CD4-positive, alpha-beta T cell (primary cell): ENCODE measurements at places on chromosomes 5 and 9.

DNA sequence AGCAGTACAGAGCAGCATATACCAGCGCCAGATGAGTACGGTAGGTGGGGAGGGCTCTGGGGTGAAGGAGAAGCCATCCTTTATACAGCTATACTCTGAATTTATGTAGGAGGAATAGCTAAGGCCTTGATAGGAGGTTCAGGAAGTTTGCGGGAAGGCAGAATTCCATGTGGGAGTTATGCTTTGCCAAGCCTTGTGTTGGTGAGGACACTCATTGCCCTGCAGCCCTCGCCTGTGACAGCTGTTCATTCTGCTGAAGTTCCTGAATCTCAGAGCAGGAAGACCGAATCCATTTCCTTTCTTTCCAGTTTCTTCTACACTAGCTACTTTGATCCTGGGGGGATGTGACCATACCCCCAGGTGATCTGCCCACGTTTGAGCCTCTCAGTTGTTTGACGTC, 7.7 kb downstream of the MFAP3 start:
- DNase-seq = no peak

GRCh38 chr5:151954255-151954654, 29.6 kb upstream of the GLRA1 start:
- no peak for DNase-seq

GRCh38 chr5:177334155-177334551, 17.3 kb downstream of the LMAN2 start:
- DNase-seq = no peak

- no peak for DNase-seq
Measured at GRCh38 chr5:146940295-146940694, 61.7 kb upstream of the PPP2R2B start.

- no peak for DNase-seq
Measured at GRCh38 chr9:92414566-92414965, 9.7 kb downstream of the OMD start.

DNA sequence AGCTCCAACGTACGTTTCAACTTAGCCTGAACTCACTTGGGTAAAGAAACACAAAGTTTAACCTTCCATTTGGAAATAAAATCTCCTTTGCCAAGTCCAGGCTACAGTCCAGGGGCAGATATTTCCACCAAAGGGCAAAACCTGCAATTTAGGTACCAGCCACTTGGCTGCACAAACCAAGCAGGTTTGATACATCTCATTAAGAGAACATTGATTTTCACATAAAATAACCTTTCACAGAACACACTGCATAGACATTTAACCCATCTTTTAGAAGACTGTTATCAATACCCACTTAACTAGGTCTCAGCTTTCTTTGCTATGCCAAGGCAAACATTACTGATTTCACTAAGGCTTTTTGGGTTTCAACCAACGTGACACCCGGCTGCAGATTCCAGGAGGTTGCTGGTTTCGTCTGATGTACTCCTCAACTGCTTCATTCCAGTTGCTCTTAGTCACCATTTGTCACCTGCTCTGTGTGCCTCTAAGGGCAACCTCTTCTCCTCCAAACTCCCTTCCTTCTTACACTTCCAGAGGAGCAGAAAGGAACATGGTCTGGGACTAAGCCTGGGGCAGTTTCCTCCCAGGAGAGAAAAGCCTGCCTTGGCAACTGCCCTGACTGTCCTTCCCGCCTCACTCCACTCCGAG, 67.1 kb downstream of the EPB41L4B start:
- DNase-seq = no peak

GRCh38 chr5:102531506-102531905, 32.7 kb upstream of the SLCO6A1 start:
- DNase-seq = no peak

DNA sequence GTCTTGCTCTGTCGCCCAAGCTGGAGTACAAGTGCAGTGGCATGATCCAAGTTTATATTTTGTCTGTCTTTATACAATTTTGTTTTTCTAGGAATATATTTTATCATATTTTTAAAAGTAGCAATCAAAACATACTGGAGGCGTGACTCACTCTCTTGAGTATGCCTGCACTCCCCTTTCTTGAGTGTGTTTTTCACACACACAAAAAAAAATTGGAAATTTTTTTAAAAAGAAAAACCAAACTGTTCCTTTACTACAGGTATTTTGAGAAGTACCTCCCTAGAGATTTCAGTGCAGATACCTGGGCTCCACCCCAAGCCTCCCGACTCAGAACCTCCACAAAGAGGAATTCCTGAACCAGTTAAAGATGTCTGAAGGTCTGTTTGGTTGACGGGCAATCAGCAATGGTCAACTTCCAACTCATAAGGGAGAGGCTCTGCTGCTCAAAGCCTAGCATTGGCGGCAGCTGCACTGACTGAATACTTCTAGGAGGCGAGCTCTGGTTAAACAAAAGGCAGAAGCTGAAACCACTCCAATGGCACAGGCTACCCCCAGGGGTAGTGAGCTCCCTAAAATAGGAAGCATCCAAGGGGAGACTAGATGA, 27.4 kb downstream of the PDE6A start:
- no peak for DNase-seq
